ENCODE measurements at places on chromosomes 1 and 21.

DNA sequence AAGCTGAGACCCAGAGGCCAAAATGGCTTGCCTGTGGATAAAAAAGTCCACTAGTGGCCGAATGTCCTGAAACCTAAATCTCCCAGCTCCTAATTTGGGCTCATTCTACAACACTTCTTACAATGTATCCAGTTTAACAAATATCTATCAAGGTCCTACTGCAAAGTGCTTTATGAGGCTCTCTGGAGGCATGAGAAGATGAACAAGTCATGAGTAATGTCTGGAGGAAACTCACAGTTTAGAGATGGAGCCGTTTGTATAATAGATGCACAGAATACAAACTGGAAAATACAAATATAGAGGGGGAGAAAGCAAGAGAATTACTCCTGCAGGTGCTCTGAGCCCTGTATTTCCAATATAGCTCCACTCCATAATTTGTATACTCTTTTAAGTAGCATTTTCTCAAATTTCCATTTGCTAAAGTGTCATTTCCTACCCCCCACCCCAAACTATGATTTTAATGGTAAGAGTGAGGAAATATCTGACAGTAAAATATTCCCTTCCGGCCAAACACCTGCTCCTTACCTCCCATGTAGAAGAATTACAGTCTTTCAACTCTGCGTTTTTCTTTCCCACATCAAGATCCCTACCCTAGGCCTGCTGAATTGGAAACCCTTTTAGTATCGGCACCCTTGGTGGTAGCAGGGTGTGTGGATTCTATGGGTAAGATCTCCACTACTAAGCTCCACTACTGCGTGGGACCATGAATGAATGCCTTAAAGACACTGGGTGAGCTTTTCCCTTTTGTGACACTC lies 3.3 kb upstream of the ADAMTS5 start:
- DNase-seq: no peak

GRCh38 chr1:35605867-35606182 lies 32.7 kb downstream of the TFAP2E start:
- no peak for DNase-seq

GRCh38 chr1:2320760-2321667 lies 70.3 kb downstream of the MORN1 start:
- DNase-seq: no peak

- no peak for DNase-seq
These were observed 715.0 kb upstream of the ADAMTS5 start for GRCh38 chr21:27681841-27682240.

DNA sequence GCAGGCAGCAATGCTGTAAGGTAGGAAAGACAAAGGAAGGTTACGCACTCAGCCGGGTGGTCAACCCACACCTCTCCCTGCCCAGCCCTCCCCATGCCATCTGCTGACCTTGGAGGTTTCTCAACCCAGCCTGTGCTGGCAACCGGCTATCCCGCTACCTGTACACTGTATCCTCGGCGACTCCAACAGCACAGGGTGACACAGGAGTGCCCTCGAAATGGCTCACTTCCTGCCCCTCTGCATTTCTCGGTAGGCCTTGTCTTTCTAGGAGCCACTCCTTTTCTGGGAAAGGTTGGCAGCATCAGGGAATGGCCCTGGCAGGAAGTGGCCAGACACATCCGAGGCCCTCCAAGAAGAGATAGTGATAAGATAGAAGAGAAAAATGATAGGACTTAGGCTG lies 124.0 kb downstream of the PROX1 start:
- no peak for DNase-seq

Data from nucleus accumbens (tissue), 56 donors.